SK-MEL-5 (cell line): ENCODE measurements at places on chromosomes 2 and 18.

DNA sequence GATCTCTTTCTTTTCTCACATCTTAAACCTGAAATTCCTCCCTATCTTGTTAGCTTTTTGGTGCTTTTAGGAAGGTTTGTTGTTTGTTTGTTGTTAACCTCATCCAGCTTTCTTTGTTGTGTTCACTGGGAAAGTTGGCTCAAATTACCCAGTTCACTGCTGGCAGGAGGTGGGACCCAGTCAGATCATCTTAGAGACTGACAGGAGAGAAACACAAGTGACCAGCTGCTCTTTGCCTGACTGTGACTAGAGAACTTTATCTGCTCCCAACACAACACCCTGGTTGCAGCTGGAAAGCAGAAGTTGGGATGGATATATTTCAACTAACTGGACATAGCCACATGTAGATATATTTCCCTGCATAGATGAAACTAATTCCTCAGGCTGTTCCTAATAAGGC, 10.0 kb downstream of the MAPK4 start:
- no peak for DNase-seq

- no peak for DNase-seq
Observed at GRCh38 chr2:47052847-47053246, 102.3 kb downstream of the STPG4 start.

GRCh38 chr2:15313657-15314056, 247.5 kb downstream of the NBAS start:
- DNase-seq, result no peak

GRCh38 chr2:5693287-5694201, 1.4 kb downstream of the SOX11 start:
- no peak for DNase-seq

DNA sequence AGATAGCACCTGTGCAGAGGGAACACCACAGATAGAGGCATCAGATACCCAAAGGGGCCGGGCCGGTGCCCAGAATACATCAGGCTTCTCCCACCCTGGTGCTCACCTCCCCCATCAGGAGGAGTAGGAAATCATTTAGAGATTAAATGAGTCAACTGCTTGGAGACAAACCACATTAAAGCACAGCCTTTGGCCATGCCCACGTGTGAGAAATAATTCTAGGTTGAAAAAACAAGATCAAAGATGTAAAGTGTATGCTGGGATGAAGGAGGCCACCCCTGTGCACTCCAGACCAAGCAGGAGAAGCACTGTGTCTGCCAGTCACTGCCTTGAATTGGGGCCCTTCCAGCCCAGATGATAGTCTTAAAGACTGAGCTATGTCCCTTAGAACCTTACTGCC, 152.8 kb upstream of the ACAA2 start:
- no peak for DNase-seq

GRCh38 chr2:180006231-180006630, 866 bp downstream of the CWC22 start:
- DNase-seq, result no peak

DNA sequence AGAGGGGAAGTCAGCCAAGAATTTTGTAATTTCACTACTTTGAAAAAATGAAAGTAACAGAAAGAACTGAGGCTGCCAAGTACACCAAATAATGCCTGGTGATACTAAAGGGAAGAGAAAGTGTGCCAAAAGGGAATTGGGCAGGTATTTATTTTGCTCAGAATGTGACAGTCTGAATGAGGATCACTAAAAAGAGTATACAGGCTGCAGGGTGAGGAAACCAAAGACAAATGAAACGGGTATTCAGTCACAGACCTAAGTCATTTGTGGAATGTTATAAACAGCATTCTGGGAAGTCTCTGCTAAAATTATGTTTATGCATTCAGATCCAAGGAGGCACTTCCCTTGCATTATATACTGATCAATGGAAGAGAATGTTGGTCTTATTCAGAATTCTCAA, 418.6 kb upstream of the SLC39A10 start:
- DNase-seq, result no peak
